ENCODE measurements at places on chromosomes 4 and X.

DNA sequence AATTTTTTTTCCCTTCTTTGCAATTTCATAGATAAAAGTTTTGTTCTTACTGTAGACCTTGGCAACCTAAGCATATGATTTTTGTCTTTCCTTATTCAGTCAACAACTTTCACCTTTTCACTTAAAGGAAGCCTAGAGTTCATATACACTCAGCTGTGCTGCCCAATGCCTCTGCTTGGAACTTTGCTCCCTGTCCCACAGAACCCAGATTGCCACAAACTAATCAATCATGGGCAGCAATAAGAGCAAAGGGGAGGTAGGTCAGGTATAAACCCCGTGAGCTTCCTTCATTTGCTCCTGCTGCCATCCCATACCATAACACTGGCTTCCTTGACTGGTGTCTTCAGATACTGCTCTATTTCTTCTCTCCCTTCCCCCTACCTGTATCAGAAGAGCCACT lies 51.0 kb upstream of the BEND2 start:
- DNase-seq: no peak

DNA sequence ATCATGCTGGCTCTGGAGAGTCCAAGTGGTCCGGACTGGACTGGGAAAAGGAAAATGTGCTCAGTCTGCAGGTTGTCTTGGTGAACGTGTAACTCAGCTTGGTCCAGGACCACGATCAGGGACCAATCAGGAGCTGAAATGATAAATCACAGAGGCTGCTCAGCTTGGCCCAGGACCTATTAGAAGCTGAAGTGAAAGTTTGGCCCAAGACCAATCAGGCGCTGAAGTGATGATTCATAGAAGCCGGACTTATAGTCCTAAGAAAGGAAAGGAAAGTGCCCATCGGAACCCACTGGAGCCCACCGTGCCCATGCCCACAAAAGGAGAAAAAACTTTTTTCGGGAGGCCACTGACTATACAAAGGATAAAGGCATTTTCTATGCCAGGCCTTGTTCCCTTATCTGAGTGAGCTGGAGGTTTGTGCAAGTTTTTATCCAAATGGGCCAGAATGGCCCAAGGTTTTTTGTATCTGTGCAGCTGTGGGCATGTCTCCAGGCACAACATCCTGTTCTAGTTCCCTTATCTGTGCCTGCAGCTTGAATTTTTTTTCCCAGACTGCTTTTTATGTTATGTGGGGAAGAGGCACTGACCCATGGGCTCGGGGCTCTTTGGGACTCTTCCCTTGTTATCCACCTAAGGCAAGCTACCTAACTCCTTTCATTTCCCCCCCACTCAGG lies 194.4 kb downstream of the FAM133A start:
- DNase-seq: no peak

GRCh38 chr4:76095568-76095967 lies 21.1 kb downstream of the ART3 start:
- no peak for DNase-seq

DNA sequence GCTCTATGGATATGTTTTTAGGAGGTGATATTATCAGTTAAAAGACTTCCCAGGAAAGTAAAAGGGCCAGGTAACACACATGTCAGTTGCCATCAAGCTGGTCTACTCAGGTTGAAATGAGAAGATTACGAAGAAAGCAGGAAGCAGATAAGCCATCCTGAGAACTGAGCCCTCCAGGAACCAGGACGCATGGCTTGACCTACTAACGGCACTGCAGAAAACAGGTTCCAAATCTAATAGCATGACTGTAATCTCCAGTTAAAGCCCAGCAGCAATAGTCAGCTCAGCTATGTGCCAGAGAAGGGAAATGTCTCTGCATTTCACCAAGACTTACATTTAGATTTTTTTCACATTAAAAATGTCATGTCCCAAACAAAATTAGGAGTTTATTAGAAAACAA lies 77.9 kb downstream of the APBB2 start:
- no peak for DNase-seq

GRCh38 chrX:2517055-2517454 lies 16.3 kb upstream of the DHRSX start:
- DNase-seq: no peak

- DNase-seq: no peak
Measured at GRCh38 chr4:47406408-47406807, 57.1 kb downstream of the COMMD8 start.

DNA sequence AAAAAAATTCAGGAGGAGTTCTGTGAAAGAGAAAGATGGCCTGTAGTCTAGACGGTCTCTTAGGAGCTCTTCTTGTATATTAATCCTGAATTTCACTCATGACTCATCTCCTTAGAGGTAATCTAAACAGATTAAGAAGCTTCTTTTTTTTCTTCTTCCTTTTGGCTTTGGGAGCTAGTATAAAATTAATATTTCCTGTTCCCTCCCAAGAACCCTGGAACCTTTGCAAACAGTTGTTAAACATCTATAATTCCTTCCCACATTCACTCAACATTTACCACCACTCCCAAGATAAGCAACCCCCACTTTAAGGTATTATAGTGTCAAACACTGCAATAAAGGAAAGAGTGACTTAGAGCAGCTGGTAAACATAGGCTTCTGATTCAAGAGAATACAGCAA lies 146.4 kb upstream of the EDNRA start:
- DNase-seq: no peak

DNA sequence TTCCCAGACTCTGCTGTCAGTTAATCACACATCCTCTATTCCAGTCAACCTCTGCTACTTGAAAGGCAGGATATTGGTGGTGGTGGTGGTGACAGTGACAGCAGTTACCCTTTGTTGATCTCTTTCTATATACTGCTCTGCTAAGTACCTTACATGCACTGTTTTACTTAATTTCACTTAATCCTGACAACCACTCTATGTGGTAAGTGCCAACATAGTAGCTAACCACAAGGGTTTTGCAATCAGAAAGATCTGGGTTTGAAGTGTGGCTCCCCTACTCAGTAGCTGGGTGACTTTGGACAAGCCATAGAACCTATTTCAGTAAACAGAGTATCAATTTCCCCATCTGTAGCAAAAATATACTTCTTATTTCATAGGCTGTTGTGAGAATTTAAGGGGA lies 24.2 kb upstream of the F9 start:
- DNase-seq: no peak

- no peak for DNase-seq
Measured at GRCh38 chrX:129693354-129693753, 38.6 kb upstream of the APLN start.

GRCh38 chrX:39636481-39636880 lies 461.3 kb downstream of the BCOR start:
- no peak for DNase-seq

GRCh38 chr4:155207534-155208257 lies 740 bp upstream of the NPY2R start:
- DNase-seq: no peak

GRCh38 chr4:48388525-48389154 lies 47.3 kb downstream of the SLAIN2 start:
- DNase-seq: no peak

GRCh38 chr4:119131164-119131563 lies 4.5 kb upstream of the MYOZ2 start:
- DNase-seq: no peak

- no peak for DNase-seq
Measured at GRCh38 chrX:51598899-51599298, 19.8 kb downstream of the CENPVL3 start.

DNA sequence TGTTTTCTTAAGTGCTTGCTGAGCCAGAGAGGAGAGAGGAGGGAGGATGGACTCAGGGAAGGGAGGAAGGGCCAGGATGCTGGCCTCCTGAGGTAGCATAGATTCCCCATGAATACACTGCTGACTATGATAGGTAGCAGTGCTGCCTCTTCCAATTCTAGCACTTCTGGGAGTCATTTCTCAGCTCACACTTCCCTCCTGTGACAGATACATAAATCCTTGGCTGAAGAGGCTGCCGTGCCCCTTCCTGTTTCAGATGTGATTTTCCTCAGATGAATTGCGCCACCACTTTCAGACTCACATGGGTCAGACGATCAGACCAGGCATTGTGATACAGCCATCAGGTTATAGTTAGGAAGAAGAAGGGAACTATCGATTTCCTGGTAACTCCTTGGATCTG lies 22.4 kb downstream of the TSC22D3 start:
- no peak for DNase-seq

- DNase-seq: peak; percentile 53
Measured at GRCh38 chr4:84750260-84750959, 167.5 kb downstream of the CDS1 start.

DNA sequence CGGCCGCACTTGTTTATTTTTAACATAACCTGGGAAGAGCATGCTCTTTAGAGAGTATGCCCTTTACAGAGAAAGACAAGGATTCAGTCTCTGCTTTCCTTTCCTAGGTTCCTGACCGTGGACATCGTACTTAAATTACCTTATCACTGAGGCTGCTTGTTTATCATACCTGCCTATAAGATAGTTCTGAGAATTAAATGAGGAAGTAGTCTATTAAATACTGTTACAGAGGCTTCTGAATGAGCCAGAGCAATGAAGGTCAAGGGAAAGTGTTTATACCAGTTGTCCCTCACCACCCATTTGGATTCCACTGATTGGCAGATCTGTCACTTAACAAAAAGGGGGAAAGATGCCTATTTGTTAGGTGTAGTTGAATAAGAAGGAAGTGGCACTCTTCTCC lies 10.0 kb downstream of the TXLNG start:
- no peak for DNase-seq

DNA sequence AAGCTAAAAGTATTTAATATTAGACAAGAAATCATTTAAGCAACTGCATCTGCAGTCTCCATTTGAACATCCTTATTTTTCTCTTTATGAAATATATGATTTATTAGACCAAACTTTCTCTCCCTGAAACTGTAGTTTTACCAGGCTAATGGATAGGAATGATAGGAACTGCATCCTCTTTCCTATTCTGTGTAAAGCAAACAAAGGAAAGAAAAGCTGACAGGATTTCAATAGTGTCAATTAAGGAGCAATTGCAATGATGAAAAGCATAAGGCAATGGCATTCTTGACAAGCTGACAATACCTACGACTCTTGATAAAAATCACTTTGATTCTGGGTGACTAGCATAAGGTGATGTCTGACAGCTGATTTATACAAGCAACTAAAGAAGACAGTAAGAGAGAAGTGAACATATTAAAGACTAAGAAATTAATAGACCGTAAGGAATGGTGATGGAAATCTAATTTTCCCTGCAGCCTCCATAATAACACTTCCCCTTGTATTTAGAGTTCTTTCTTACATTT lies 502.5 kb downstream of the TECRL start:
- no peak for DNase-seq

- no peak for DNase-seq
Measured at GRCh38 chrX:82534086-82534597, 973.9 kb upstream of the POU3F4 start.
